ENCODE measurements at places on chromosomes 12 and 14. TPM values are rescaled to one million over a fixed set of nuclear protein-coding genes. Genes with fewer than 3 reads are reported as not detected.

Gene INHBE
- total RNA-seq, result 0.12 TPM

Gene PMCH
- total RNA-seq, result not detected

Gene ITGB7
- 2.3 TPM for total RNA-seq

Gene SLCO1C1
- total RNA-seq, result not detected

Gene NPAS3
- total RNA-seq, result 0.46 TPM

Gene DTX1
- total RNA-seq, result 2.9 TPM

Gene MEG3
- total RNA-seq, result 8.0 TPM

Gene PROX2
- not detected for total RNA-seq

- no peak for DNase-seq
- no peak overlapping the region for H3K27ac ChIP-seq
These were observed 181.6 kb upstream of the PZP start for GRCh38 chr12:9389796-9390195.

DNA sequence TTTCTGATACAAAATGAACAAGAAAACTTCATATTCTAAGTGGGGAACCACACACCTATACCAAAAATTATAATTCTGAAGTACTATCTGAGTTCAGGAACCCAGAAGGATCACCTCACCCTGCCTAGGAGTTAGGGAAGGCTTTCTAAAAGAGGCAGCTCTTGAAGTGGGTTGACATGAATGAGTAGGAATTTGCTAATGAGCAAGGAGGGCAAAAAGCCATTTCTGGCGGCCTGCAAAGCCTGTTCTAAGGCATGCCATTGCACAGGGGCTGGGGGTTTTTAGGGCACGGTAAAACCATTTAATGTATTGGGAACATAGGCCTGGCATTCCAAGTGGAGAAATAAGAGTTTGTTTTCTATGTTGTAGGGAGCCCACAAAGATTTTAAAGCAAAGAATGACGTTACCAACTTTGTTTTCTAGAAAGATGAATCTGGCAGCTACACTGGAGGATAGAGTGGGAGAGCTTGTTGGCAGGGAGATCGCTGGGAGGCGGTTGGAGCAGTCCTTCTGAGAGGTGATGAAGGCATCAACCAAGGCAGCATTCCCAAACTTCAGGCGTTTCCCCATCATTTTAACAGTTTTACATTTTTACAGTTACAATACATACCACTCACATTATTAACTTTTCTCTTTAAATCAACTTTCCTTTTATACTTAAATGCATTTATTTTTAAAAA is 14.1 kb downstream of the IFT43 start:
- peak overlapping the region; percentile 45 for H3K27ac ChIP-seq
- H3K36me3 ChIP-seq, result peaks cover 13% of the 10 kb centered on the region
- H3K4me1 ChIP-seq, result peaks cover 2% of the 10 kb centered on the region
- no peaks in the 10 kb centered on the region for H3K27me3 ChIP-seq
- no peak overlapping the region for H3K4me3 ChIP-seq
- DNase-seq, result no peak

DNA sequence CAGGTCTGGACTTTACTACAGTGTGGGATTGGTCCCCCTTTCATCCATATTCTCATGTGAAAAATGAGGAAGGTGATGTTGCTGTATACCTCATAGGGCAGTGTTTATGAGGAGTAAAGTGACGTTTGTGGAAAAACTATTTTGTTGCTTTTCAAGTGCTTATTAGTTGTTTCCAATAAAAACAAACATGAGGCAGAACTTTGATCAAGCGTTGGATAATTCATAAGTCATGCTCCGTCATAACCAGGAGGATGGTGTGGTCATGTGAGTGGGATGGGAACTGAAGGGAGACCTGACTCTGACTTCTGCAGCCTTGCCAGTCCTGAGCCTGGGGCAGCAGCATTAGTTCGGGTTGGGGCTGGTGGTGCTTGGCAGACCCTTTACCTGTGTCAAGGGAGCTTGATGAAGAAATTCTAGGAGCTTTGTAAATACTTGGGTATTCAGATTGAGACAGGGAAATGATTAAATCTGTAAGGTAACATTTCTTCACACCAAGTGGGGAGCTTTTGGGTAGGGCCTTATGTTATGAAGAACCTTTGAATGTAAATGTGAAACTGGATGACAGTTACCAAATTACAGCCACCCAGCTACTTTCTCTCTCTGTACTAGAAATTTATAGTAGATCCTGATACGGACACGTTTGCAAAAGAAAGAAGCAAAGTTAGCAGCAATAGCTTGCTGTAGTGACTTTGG is 462.4 kb upstream of the RGS6 start:
- H3K27ac ChIP-seq, result no peak overlapping the region
- peaks cover 4% of the 10 kb centered on the region for H3K4me1 ChIP-seq
- H3K36me3 ChIP-seq, result no peaks in the 10 kb centered on the region
- no peak overlapping the region for H3K4me3 ChIP-seq

GRCh38 chr14:89540009-89540829 is 123.2 kb upstream of the FOXN3 start:
- H3K27ac ChIP-seq, result no peak overlapping the region
- H3K36me3 ChIP-seq, result no peaks in the 10 kb centered on the region
- H3K4me1 ChIP-seq, result peaks cover 5% of the 10 kb centered on the region
- no peak for DNase-seq
- no peak overlapping the region for H3K4me3 ChIP-seq
- no peaks in the 10 kb centered on the region for H3K27me3 ChIP-seq

- peak; percentile 87 for DNase-seq
- no peaks in the 10 kb centered on the region for H3K27me3 ChIP-seq
- H3K4me1 ChIP-seq, result peaks cover 39% of the 10 kb centered on the region
- H3K36me3 ChIP-seq, result no peaks in the 10 kb centered on the region
These were observed 1.1 kb upstream of the HDAC7 start for GRCh38 chr12:47820631-47821345.

DNA sequence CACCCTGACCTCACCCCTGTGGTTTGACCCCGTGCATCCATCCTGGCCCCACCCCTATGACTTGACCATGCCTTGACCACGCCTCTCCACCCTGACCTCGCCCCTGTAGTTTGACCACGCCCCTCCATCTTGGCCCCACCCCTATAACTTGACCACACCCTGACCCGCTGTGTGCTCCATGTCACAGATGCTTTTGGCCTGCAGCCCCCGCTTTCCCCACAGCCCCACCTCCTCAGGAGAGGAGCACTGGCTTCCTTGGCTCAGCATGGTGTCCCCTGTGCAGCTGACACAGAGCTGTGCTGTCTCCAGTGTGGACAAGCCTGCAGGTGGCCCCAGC is 269.9 kb upstream of the SFSWAP start:
- no peaks in the 10 kb centered on the region for H3K36me3 ChIP-seq
- H3K27ac ChIP-seq, result no peak overlapping the region
- no peak for DNase-seq
- H3K4me3 ChIP-seq, result no peak overlapping the region
- no peaks in the 10 kb centered on the region for H3K4me1 ChIP-seq

- no peaks in the 10 kb centered on the region for H3K36me3 ChIP-seq
- no peak overlapping the region for H3K27ac ChIP-seq
- DNase-seq, result no peak
- H3K4me3 ChIP-seq, result no peak overlapping the region
- H3K27me3 ChIP-seq, result no peaks in the 10 kb centered on the region
These were observed 1128.3 kb upstream of the FLRT2 start for GRCh38 chr14:84401631-84402030.

- no peaks in the 10 kb centered on the region for H3K36me3 ChIP-seq
- H3K4me1 ChIP-seq, result no peaks in the 10 kb centered on the region
- no peaks in the 10 kb centered on the region for H3K27me3 ChIP-seq
- no peak for DNase-seq
- H3K27ac ChIP-seq, result no peak overlapping the region
These were observed 45.2 kb upstream of the TUNAR start for GRCh38 chr14:95831468-95831867.

DNA sequence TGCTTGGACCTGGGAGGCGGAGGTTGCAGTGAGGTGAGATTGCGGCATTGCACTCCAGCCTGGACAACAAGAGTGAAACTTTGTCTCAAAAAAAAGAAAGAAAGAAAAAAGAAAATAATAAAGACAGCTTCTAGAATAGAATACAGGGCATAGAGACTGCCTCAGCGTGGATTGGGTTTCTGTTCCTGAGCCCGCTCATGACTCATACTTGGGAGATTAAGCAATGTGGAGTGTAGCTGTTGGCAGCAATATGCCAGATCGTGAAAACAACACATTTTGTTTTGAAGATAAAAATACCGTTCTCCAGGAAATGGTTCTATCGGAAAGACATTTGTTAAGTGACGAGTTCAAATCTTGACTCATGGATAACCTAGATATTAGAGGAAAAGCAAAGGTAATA is 67.2 kb downstream of the GLT1D1 start:
- peak; percentile 61 for DNase-seq
- no peak overlapping the region for H3K4me3 ChIP-seq
- H3K36me3 ChIP-seq, result no peaks in the 10 kb centered on the region
- no peak overlapping the region for H3K27ac ChIP-seq
- no peaks in the 10 kb centered on the region for H3K4me1 ChIP-seq

DNA sequence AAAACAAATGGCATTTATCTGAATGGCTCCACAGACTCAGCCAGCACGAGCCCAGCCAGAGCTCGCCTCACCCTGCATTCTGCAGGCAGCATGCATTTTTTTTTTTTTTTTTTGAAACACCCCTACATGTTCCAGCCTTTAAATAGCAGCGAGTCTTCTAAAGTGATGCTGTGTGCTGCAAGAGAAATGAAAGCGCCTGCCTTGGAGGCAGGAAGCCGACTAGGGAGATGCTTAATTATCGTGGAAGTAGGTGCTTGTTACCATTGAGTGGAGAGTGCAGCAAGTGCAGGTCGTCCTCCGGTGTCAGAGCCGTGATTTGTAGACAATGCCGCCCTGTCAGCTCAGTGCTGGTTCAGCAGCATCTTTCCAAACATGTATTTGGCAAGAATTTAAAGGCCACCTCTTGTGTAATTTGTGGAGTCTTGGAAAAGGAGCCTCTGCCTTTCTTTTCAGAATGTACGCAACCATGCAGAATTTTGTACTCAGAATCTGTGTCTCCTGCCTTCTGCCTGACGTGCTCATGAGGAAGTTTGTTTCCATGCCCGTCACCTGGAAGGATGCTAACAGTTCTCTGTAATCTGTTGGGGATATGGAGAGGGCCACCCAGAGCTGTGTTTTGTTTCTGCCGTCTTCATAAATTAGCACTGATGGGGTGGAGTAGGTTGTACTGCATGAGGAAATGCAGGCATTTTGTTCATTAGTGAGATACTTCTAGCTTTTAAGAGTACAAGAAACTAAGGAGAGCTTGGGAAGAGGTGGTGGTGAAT is 345.9 kb upstream of the RGS6 start:
- peak; percentile 60 for DNase-seq
- H3K4me1 ChIP-seq, result peaks cover 22% of the 10 kb centered on the region
- H3K4me3 ChIP-seq, result no peak overlapping the region
- H3K36me3 ChIP-seq, result no peaks in the 10 kb centered on the region

- no peak for DNase-seq
- no peak overlapping the region for H3K27ac ChIP-seq
- peaks cover 8% of the 10 kb centered on the region for H3K4me1 ChIP-seq
- no peaks in the 10 kb centered on the region for H3K27me3 ChIP-seq
- H3K36me3 ChIP-seq, result no peaks in the 10 kb centered on the region
- H3K4me3 ChIP-seq, result no peak overlapping the region
These were observed 47.8 kb upstream of the MED13L start for GRCh38 chr12:116325336-116325664.

GRCh38 chr12:80935111-80935510 is 2.6 kb downstream of the LIN7A start:
- H3K36me3 ChIP-seq, result no peaks in the 10 kb centered on the region
- H3K27ac ChIP-seq, result no peak overlapping the region
- no peaks in the 10 kb centered on the region for H3K4me1 ChIP-seq
- no peak for DNase-seq

GRCh38 chr12:94733727-94734126 is 83.4 kb upstream of the TMCC3 start:
- no peak overlapping the region for H3K27ac ChIP-seq
- no peak overlapping the region for H3K4me3 ChIP-seq
- no peak for DNase-seq
- no peaks in the 10 kb centered on the region for H3K4me1 ChIP-seq

GRCh38 chr14:64089920-64090319 is 204.3 kb downstream of the ESR2 start:
- H3K36me3 ChIP-seq, result peaks cover 24% of the 10 kb centered on the region
- peaks cover 3% of the 10 kb centered on the region for H3K4me1 ChIP-seq
- H3K27me3 ChIP-seq, result no peaks in the 10 kb centered on the region
- H3K4me3 ChIP-seq, result no peak overlapping the region

GRCh38 chr12:64097366-64098105 is 124.6 kb downstream of the KICS2 start:
- no peak overlapping the region for H3K4me3 ChIP-seq
- no peaks in the 10 kb centered on the region for H3K27me3 ChIP-seq
- H3K27ac ChIP-seq, result no peak overlapping the region
- peaks cover 6% of the 10 kb centered on the region for H3K4me1 ChIP-seq
- DNase-seq, result no peak

- peaks cover 19% of the 10 kb centered on the region for H3K4me1 ChIP-seq
- no peaks in the 10 kb centered on the region for H3K36me3 ChIP-seq
- H3K4me3 ChIP-seq, result no peak overlapping the region
- H3K27me3 ChIP-seq, result no peaks in the 10 kb centered on the region
- H3K27ac ChIP-seq, result no peak overlapping the region
These were observed 1.4 kb upstream of the SLC8A3 start for GRCh38 chr14:70190156-70190555.

GRCh38 chr14:98925354-98926040 is 346.5 kb downstream of the BCL11B start:
- no peak for DNase-seq
- no peaks in the 10 kb centered on the region for H3K4me1 ChIP-seq
- no peaks in the 10 kb centered on the region for H3K27me3 ChIP-seq
- H3K4me3 ChIP-seq, result no peak overlapping the region
- no peaks in the 10 kb centered on the region for H3K36me3 ChIP-seq

- H3K27ac ChIP-seq, result no peak overlapping the region
- peaks cover 3% of the 10 kb centered on the region for H3K27me3 ChIP-seq
- no peak overlapping the region for H3K4me3 ChIP-seq
- H3K4me1 ChIP-seq, result peaks cover 8% of the 10 kb centered on the region
- H3K36me3 ChIP-seq, result no peaks in the 10 kb centered on the region
These were observed 240.9 kb downstream of the ETNK1 start for GRCh38 chr12:22865822-22866221.

Measured in lung (tissue), 17 donors.